Lower leg skin (tissue), 4 donors: ENCODE measurements at places on chromosomes 3 and 15.

DNA sequence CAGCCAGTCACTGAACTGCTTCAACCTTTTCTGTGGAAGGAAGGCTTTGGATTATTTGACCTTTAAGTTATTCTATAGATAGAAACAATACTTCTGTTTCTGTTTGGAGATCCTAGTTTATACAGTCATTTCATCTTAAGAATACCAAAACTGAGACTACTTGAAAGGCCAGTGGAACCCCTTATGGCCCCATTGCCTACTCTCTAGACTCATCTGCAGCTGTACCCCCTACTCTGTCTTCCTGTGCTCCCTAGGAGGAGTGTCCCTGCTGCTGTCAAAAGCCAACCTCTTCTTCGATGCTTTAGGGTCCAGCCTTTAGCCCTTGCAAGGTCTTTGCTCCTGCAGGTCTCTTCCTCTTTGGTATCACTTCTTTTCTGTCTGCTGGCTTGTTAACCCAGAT, 169.6 kb downstream of the EDEM1 start:
- no peak for DNase-seq

DNA sequence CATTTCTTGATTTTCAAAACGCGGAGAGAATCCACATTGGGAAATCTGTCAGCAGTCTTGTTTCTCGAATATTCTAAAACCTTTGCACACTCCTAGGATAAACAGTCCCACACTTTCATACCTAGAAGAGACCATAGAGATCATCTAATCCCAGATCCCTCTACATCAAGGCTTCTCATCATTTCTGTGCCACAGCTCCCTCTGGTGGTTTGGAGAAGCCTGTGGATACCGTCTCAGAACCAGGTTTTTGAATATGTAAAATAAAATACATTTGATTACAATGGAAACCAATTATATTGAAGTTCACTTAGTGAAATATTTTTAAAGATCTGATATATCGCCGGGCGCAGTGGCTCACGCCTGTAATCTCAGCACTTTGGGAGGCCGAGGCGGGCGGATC, 211.9 kb upstream of the GOLGA6L4 start:
- no peak for DNase-seq

- DNase-seq = no peak
Observed at GRCh38 chr3:194380326-194380725, 10.8 kb upstream of the LRRC15 start.

DNA sequence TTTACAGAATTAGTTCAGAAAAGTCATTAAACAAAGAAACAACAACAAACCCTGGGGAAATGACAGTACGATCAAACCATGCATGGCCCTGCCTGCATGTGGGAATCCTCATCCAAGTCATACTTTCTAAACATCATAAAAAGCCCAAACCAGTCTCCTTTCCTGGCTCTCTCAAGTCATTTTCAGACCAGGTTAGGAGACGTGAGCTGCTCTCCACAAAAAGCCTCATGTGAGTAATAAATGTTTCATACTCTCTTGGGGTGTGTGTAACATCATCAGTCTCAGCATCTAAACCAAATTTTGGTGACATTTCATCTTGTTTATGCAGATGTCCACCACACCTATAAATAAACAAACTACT, 18.9 kb downstream of the GREM1 start:
- DNase-seq = no peak

GRCh38 chr15:43346305-43346704, 15.9 kb upstream of the LCMT2 start:
- DNase-seq = no peak
